Activated naive CD8-positive, alpha-beta T cell treated with anti-CD3 and anti-CD28 coated beads for 36 hours (primary cell): ENCODE measurements at places on chromosomes 2 and 18. TPM values are rescaled to one million over a fixed set of nuclear protein-coding genes. Genes with fewer than 3 reads are reported as not detected.

- peaks cover 8% of the 10 kb centered on the region for H3K27me3 ChIP-seq
- no peak for DNase-seq
- H3K27ac ChIP-seq: no peak overlapping the region
- no peaks in the 10 kb centered on the region for H3K4me1 ChIP-seq
These were observed 176.5 kb upstream of the CTAGE1 start for GRCh38 chr18:22594155-22594690.

DNA sequence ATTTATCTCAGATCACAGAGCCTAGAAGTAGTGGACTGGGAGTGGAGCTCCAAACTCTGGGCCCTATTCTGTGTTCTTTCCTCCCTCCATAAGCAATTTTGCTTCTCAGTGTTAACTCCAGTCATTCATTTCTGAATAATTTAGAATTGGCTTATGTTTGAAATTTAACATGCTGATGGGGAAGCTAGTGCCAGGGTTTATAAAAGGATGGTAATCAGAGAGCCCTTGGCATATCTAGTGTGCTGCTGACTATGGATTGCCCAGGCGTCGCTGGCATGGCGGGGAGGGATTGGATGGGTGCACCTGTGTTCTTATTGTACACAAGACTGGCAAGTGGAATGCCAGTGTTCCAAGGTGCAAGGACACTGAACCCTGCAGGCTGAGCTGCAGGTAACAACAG lies 177.1 kb downstream of the ACOXL start:
- no peak for DNase-seq
- peaks cover 7% of the 10 kb centered on the region for H3K4me1 ChIP-seq
- no peak overlapping the region for H3K4me3 ChIP-seq
- peaks cover 9% of the 10 kb centered on the region for H3K36me3 ChIP-seq

DNA sequence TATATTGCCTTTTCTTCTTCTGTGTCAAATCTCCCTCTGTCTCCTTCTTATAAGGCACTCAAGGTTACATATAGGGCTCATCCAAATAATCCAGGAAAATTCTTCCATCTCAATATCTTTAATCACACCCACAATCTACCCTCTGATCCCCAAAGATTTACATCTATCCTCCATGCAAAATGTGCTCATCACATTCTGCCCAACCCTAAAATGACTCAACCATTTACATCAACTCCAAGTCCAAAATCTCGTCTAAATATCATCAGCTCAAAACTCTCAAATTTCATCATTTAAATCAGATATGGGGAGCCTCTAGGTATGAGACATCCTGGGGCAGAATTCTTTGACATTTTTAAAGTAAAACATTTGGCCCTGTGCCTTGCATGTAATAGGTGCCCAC lies 1349.8 kb downstream of the SUCLG1 start:
- no peaks in the 10 kb centered on the region for H3K27me3 ChIP-seq
- H3K27ac ChIP-seq: no peak overlapping the region
- no peak for DNase-seq
- H3K4me1 ChIP-seq: no peaks in the 10 kb centered on the region

DNA sequence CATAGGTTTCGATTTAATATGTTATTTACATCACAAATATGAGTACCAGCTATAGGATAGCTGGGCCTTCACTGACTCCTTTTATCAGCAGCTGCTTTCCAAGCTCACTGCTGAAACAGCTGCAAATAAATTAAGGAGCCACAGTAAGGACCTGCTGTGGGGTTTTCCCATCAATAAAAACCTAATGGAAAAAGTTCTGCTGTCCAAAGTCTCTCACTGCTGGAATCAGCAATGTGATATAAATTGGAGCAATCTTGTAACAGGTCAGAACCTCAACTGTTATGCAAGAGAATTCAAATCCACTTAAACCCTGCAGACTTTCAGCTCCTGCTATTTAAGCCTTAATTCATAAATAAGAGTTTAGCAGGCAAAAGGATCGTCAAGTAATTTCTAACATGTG lies 61.3 kb downstream of the NEB start:
- no peak overlapping the region for H3K4me3 ChIP-seq
- no peaks in the 10 kb centered on the region for H3K36me3 ChIP-seq
- H3K27me3 ChIP-seq: no peaks in the 10 kb centered on the region
- H3K27ac ChIP-seq: no peak overlapping the region
- H3K4me1 ChIP-seq: peaks cover 8% of the 10 kb centered on the region

DNA sequence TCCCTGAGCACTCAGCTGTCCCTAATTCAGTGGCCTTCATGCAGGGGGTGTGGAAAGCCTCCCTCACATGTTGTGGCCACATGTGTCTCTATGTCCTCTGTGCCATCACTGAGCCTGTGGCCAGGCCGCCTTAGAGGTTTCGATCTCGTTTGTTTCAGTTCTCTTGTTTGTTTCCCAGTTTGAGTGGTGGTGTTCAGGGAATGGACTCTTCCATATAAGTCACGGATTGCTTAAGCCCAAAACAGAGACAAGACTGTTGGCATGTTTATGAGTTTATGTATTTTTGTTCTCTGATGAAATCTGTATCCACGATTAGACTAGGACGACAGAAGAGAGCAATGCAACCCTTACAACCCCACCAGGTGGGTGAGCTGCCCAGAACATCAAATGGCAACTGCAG lies 134.5 kb downstream of the CCBE1 start:
- H3K4me1 ChIP-seq: no peaks in the 10 kb centered on the region
- H3K27me3 ChIP-seq: no peaks in the 10 kb centered on the region
- H3K36me3 ChIP-seq: no peaks in the 10 kb centered on the region
- no peak overlapping the region for H3K27ac ChIP-seq
- no peak overlapping the region for H3K4me3 ChIP-seq
- no peak for DNase-seq

DNA sequence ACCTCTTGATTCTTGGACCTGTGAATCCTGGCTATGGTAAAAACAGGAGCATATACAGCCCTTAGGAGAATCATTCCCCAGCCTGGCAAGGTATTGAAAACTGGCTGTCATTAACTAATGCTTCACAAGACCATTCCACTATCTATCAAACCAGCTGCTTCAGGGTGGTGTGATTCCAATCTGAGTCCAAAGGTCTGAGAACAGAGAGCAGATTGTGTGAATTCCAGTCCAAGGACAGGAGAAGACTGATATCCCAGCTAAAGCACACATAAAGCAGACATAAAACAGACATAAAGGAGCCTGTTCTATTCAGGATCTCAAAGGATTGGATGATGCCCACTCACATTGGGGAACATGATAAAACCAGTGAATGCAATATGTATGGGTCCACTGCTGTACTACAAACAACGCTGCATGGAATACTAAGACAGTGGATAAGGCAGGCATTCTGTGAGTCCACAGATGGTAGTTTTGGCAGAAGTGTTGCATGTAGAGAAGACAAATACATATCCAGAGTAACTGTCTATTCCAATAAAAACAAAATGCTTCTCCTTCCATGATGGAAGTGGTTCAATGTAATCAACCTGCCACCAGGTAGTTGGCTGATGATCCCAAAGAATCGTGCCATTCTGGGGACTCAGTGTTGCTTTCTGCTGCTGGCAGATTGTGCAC lies 363.9 kb downstream of the KCNJ3 start:
- H3K4me1 ChIP-seq: no peaks in the 10 kb centered on the region
- H3K27me3 ChIP-seq: no peaks in the 10 kb centered on the region
- DNase-seq: no peak
- no peak overlapping the region for H3K4me3 ChIP-seq

DNA sequence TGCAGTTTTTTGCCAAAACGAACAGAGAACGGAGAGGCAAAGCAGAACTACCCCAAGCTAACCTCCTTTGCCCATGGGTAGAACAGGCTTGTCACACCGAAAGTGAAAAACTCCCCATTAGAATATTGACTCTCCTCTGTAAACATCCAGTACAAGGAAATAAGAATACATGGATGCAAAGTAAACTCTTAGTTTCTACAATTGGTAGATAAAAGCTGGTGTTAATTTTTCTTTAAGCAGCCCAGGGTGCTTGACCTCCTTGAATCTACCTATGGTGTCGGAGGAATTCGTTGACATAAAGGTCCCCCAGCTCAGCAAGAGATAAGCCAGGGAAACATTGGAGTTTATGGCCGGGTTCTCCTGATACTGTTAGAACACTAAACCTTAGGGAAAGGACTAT lies 48.4 kb upstream of the DSG1 start:
- no peaks in the 10 kb centered on the region for H3K27me3 ChIP-seq
- H3K4me1 ChIP-seq: no peaks in the 10 kb centered on the region
- no peak overlapping the region for H3K4me3 ChIP-seq
- no peaks in the 10 kb centered on the region for H3K36me3 ChIP-seq
- no peak overlapping the region for H3K27ac ChIP-seq

- H3K4me3 ChIP-seq: no peak overlapping the region
- H3K36me3 ChIP-seq: peaks cover 18% of the 10 kb centered on the region
- H3K27ac ChIP-seq: no peak overlapping the region
- peaks cover 6% of the 10 kb centered on the region for H3K4me1 ChIP-seq
- no peaks in the 10 kb centered on the region for H3K27me3 ChIP-seq
These were observed 87.0 kb downstream of the WDR7 start for GRCh38 chr18:56738184-56738583.

GRCh38 chr2:105187531-105187930 lies 54.0 kb upstream of the GPR45 start:
- peaks cover 16% of the 10 kb centered on the region for H3K27me3 ChIP-seq
- DNase-seq: no peak
- H3K36me3 ChIP-seq: peaks cover 6% of the 10 kb centered on the region

GRCh38 chr2:37916512-37917082 lies 8.5 kb upstream of the RMDN2 start:
- DNase-seq: no peak
- H3K4me1 ChIP-seq: no peaks in the 10 kb centered on the region
- no peaks in the 10 kb centered on the region for H3K27me3 ChIP-seq
- H3K36me3 ChIP-seq: no peaks in the 10 kb centered on the region

GRCh38 chr2:10008809-10009176 lies 34.6 kb upstream of the KLF11 start:
- H3K27me3 ChIP-seq: peaks cover 24% of the 10 kb centered on the region
- H3K4me1 ChIP-seq: no peaks in the 10 kb centered on the region
- H3K4me3 ChIP-seq: no peak overlapping the region

CPLX4 gene
- not detected for total RNA-seq

LYPD6 gene
- not detected for total RNA-seq

CRYBA2 gene
- total RNA-seq: not detected

CD207 gene
- not detected for total RNA-seq
